Osteocyte (in vitro differentiated cells): ENCODE measurements at places on chromosomes 2 and 18. TPM values are rescaled to one million over a fixed set of nuclear protein-coding genes. Genes with fewer than 3 reads are reported as not detected.

DNA sequence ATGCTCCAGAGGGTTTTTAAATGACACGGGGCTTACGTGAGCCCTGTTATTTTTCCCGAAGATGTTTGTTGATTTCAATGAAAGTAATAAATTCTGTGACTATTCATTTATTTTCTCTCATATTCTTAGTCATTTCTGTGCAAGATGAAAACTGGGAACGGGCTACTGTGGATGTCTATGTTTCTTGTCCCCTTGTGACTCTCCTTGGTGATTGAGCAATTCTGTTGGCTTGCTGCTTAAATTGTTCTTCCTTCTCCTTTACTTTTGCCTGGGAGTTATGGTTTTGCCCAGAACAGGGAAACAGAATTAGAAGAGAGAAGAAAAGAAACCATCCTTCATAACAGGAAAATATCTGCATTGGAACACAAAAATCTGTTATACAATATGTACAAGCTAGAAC lies 508.2 kb upstream of the DSEL start:
- H3K27me3 ChIP-seq = no peaks in the 10 kb centered on the region
- H3K4me3 ChIP-seq = no peak overlapping the region
- no peak overlapping the region for H3K27ac ChIP-seq
- DNase-seq = no peak
- H3K36me3 ChIP-seq = no peaks in the 10 kb centered on the region

The RAB6C gene
- total RNA-seq = not detected in 2 replicates

The ASIC4 gene
- total RNA-seq = 0.11 and 0.13 TPM in 2 replicates

GRCh38 chr2:17146358-17146757 lies 371.9 kb downstream of the RAD51AP2 start:
- no peaks in the 10 kb centered on the region for H3K36me3 ChIP-seq
- no peak for DNase-seq
- no peak overlapping the region for H3K4me3 ChIP-seq
- no peaks in the 10 kb centered on the region for H3K27me3 ChIP-seq
- H3K27ac ChIP-seq = no peak overlapping the region
- H3K4me1 ChIP-seq = no peaks in the 10 kb centered on the region

GRCh38 chr2:238599549-238600505 lies 173.1 kb downstream of the ASB1 start:
- no peak for DNase-seq
- H3K4me1 ChIP-seq = peaks cover 8% of the 10 kb centered on the region
- no peaks in the 10 kb centered on the region for H3K36me3 ChIP-seq
- peaks cover 3% of the 10 kb centered on the region for H3K27me3 ChIP-seq
